ENCODE measurements at places on chromosomes 1 and 21.

- no peak for DNase-seq
Measured at GRCh38 chr1:68313735-68314134, 81.4 kb upstream of the WLS start.

DNA sequence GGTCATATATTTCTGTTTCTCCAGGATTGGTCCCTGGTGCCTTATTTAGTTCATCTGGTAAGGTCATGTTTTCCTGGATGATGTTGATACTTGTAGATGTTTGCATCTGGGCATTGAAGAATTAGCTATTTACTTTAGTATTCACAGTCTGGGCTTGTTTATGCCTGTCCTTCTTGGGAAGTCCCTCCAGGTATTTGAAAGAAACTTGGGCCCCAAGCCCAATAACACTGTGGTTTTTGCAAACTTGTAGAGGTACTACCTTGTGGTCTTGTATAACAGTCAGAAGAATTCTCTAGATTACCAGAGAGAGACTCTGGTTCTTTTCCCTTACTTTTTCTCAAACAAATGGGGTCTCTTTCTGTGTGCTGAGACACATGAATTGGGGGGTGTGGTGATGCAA lies 251.4 kb upstream of the B3GALT2 start:
- DNase-seq: no peak

- DNase-seq: peak; percentile 7
Measured at GRCh38 chr1:220527908-220528678, at the start of gene MARK1. MARK1 (plus strand) TSS chr1:220528136; CDS start chr1:220528823, 687 bp downstream.

DNA sequence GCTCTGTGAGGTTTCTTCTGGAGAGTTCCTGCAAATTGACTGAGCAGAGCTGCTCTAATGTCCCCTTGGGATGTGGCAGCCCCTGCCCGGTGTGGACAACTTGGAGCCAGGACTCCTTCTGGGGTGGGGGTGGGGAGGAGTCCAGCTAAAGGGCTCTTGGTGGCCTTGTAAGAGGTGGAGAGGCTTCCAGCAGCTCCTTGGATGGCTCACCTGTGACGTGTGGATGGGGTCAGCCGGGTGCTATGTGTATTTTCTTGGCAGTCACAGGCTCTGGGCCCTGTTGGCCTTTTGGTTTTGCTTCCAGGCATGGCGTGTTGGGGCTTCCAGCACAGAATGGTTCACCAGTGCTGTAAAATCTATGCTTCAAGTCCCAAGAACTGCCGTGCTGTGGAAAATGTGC lies 38.2 kb downstream of the TRAPPC10 start:
- no peak for DNase-seq

DNA sequence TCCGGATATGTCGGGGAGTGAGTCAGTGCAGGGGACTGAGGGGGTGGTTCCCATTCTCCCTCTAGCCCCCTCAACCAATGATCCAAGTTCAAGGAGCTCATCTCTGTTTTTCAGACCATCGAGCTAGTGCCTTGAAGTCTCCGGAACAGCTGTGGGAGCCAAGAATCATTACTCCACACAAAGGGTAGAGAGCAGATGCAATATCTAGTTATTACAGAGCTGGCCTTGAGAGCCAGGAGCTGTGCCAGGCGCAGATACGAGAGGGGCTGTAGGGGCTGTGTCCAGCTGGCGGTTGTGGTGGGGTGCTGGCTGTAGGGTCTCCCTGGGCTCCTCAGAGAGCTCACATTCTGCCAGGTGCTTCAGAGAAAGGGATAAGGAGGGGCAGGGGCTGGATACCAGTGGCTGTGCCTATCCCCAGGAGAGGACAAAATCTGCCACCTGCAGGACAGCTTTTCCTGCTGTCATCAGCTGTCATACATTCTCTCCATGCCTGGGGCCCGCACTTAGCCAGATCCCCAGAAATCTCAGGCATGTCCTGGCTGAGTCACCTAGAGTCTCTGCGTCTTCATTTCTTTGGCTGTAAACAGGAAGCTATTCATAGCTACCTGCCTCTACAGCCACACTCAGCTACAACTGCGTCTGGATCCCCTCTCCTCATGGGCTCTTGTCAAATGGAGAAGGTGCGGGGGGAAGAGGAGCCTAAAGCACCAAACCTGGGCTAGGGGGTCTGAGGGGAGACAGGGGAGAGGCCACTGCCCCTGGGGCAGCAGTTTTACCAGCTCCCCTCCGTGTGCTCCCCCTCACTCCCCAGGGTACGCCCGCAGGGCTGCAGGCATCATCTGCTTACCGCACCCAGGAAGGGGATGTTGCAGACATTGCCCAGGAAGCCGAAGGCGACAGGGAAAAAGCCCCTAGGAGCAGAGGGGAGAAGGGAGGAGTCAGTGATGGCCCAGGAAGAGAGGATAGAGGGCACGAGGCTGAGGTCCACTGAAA lies 2.4 kb upstream of the KISS1 start:
- peak; percentile 69 for DNase-seq

GRCh38 chr1:17865912-17866739 lies 111.0 kb downstream of the ACTL8 start:
- DNase-seq: peak; percentile 94

- DNase-seq: peak; percentile 97
Measured at GRCh38 chr1:24704411-24705259, 40.6 kb upstream of the CLIC4 start.
